SJCRH30 (cell line): ENCODE measurements at places on chromosomes 5 and 9. TPM values are rescaled to one million over a fixed set of nuclear protein-coding genes. Genes with fewer than 3 reads are reported as not detected.

GRCh38 chr9:102986425-102986824, 8.7 kb upstream of the CYLC2 start:
- no peak overlapping the region for H3K27ac ChIP-seq
- no peaks in the 10 kb centered on the region for H3K27me3 ChIP-seq
- no peaks in the 10 kb centered on the region for H3K36me3 ChIP-seq
- H3K4me1 ChIP-seq: no peaks in the 10 kb centered on the region
- DNase-seq: no peak

DNA sequence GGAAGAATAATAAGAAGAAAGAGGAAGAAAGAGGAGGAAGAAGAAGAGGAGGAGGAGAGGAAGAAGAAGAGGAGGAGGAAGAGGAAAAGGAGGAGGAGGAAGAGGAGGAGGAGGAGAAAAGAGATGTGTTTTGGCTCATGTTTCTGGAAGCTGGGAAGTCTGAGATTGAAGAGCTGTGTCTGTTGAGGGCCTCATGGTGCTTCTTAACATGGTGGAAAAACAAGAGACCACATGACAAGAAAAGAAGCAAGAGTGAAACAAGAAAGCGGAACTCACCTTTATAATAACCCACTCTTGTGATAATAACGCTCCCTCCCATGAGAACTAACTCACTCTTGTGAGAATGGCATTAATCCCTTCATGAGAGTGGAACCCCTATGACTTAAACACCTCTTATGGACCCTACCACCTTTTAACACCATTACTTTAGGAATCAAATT, 36.1 kb upstream of the RANBP6 start:
- H3K4me1 ChIP-seq: no peaks in the 10 kb centered on the region
- H3K27ac ChIP-seq: no peak overlapping the region
- no peak overlapping the region for H3K4me3 ChIP-seq
- DNase-seq: no peak
- H3K36me3 ChIP-seq: no peaks in the 10 kb centered on the region

CEL gene
- total RNA-seq: 0.53 and 0.71 TPM in 2 replicates

DNA sequence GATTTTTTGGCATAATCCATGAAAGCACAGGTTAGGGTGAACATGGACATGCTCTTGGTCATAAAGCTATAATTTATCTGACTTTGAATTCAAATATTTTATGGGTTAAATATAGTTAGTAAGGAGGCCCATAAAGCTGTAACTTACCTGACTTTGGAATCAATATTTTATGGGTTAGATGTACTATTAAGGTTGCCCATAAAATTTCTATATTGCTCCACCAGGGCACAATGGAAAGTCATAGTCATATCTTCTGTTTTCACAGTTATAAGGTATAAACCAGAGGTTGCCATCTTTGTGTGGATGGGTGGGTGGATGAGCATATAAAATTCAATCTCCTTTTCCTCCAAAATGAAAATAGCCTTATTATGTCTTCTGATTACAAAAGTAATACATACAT, 120.5 kb upstream of the ADAMTSL1 start:
- peaks cover under 1% of the 10 kb centered on the region for H3K4me1 ChIP-seq
- no peak overlapping the region for H3K4me3 ChIP-seq
- DNase-seq: no peak
- no peaks in the 10 kb centered on the region for H3K36me3 ChIP-seq
- no peak overlapping the region for H3K27ac ChIP-seq

CAVIN4 gene
- total RNA-seq: 5.4 and 7.1 TPM in 2 replicates

- H3K27me3 ChIP-seq: no peaks in the 10 kb centered on the region
- H3K4me3 ChIP-seq: no peak overlapping the region
- no peak for DNase-seq
- no peaks in the 10 kb centered on the region for H3K36me3 ChIP-seq
- peaks cover 32% of the 10 kb centered on the region for H3K4me1 ChIP-seq
Measured at GRCh38 chr9:134127616-134128015, 8.3 kb upstream of the WDR5 start.

C9orf50 gene
- total RNA-seq: not detected in 2 replicates
